ENCODE measurements at places on chromosomes 11 and 22.

DNA sequence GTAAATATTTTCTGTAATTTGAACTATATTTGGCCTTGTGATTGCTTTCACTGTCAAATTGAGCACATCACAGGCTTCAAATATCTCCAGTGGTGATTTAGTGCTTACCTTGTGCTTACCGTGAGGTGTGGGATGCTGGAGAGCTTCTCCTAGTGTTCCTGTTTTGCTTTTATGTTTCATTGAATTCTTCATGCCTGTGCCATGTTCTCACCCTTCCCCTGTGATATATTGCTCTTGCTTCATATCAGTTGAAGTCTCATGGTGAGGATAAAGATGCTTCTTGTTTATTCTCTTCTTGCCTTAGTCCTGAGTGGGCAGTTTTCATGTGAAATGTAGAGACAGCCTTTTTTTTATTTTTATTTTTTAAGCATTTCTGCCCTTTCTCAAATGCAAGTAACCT is 198.0 kb upstream of the PDGFD start:
- DNase-seq: no peak

DNA sequence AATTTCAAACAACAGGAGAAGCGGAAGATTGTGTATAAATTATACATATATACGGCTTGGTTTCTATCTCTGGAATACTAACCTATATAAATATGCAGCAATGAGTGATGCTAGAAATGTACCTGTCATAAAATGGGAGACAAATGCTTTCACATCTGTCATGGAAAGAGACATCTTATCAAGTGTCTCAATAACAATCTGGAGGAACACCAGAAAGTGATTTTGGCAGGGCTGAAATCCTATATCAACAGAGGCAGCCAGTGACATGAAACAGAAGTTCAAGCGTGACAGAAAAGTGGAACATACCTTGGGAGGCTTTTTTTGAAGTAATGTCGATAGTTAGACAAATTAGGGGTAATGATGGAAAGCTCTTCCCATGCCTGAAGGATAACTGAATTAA is 834.6 kb downstream of the JRKL start:
- DNase-seq: no peak

- DNase-seq: no peak
These were observed 393.7 kb downstream of the BRD1 start for GRCh38 chr22:49433717-49434611.

DNA sequence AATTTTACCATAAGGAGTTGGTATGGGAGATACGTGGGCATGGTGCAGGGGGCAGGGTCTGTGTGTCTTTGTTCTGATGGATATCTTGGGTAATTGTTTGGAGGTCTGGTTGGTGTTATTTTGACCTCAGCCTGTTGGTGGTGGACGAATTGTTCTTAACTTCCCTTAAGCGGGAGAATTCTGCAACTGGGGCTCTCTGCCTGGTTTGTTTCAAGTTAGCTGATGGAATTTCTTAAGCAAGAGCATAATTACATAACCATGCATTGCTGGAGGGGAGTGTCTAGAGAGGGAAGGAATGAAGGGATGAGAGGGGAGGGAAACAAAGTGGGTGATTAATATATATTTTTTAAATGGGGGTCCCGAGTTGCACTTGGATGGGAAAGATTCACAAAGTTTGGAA is 908.5 kb upstream of the RAG2 start:
- DNase-seq: no peak

DNA sequence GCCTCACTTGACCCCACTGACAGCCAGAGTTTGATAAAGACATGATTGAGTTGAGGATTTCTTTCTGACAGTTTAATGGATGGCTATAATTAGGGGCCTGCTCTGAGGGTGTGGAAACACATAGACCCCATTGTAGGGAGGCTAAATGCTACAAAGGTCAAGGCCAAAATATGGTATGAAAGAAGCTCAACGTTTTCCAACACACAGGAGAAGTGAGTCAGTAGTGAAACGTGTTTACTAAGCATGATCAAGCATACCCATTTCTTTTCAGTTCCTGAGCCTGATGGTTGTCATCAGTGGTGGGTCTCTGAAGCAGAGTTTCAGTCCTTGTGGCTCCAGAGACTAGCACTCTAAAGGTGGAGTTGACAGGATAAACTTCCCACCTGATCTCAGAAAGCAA is 69.7 kb downstream of the SNX19 start:
- no peak for DNase-seq

DNA sequence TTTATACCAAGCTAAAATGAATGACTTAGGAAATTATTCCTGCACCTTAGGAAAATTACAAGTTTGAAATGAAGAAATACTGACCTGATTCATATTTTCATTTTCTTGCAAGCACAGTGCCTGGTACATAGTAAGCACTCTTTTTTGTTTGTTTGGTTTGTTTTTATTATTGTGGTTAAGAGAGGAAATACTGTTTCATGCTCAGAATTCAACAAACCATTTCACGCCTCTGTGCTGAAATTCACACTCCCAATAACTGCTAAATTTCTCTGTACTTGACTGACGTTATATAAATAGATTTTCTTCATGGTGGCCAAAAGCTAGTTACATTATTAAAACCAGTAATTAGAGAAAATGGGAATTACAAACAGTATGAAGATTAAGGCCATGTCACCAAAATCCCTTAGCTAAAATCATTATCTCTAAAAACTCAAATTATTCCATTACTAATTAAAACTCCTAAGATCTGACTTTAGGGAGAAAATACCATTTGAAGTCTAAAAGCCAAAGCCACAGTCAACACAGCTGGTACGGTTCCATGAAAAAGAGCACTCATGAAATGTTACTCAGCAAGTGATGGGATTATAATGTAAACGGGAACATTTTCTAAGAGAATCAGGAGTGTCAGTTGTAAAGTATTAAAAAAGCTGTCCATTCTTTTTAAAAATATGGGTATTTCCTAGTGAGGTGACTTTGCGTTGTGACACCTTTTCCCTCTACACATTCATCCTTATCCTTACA is 77.8 kb upstream of the DDI1 start:
- no peak for DNase-seq

DNA sequence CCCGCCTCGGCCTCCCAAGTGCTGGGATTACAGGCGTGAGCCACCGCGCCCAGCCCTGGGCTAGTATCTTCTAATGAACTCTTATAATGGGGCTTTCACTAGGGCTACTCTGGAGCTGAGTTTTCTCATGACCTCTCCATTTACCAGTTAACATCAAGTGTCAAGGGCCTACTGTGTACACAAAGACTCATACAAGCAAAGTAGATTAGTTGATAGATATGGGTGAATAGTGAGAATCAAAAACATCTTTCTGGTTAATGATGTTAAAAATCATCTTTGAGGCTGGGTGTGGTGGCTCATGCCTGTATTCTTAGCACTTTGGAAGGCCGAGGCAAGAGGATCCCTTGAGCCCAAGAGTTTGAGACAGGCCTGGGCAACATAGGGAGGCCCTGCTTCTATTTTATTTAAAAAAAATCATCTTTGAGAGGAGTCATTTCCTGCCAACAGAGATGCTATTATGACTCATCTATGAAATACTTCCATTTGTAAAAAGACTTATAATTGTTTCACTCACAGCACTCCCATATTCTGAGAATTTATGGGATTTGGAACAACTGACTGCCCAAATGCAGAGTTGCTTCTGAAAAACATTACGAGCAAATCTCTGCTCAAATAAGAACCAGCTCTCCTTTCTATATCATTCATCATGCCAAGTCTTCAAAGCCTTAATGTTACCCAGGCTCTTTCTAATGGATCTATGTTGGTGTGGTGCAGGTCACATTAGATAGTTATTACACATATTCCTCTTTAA is 57.0 kb downstream of the GDPD4 start:
- DNase-seq: peak; percentile 79

DNA sequence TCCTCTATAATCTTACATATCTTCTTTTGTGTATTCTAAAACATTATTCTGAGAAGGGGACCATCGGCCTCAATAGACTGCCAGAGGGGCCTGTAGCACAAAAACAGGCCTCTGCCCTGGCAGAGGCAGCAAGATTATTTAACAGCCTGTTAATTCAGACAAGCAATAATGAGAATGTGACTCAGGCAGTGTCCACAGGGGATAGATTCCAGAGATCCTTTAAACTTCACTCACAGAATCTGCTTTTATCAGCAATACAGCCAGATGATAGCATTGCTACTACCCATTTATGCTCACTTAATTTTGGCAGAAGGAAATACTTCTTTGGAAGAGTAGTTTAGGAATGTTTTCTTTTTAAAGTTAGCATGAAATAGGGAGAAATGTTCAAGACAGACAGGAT is 44.9 kb downstream of the AAMDC start:
- DNase-seq: peak; percentile 55

DNA sequence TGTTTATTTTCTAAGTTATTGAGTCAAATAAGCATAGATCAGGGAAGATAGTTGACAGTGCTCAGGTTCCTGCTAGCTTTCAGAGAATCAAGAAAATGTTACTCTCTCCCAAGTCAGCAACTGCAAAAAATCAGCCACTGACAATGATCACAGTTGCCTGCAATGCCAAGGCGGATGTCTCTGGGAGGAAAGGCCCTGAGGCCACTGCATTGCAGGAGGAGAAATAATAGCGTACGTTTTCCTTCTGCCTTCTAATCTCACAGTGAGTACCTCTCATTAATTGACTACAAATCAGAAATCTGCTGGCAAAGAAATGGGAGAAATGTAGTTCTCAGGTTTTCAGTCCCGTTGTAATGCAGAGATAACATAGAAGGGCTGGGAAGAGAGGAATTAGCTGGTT is 54.0 kb upstream of the SPON1 start:
- no peak for DNase-seq

GRCh38 chr11:126024123-126024522 is 38.5 kb downstream of the CDON start:
- no peak for DNase-seq

- DNase-seq: peak; percentile 9
These were observed 101.0 kb downstream of the GGTLC2 start for GRCh38 chr22:22745225-22746060.

- no peak for DNase-seq
These were observed 50.8 kb upstream of the PRDM11 start for GRCh38 chr11:45095691-45096010.

DNA sequence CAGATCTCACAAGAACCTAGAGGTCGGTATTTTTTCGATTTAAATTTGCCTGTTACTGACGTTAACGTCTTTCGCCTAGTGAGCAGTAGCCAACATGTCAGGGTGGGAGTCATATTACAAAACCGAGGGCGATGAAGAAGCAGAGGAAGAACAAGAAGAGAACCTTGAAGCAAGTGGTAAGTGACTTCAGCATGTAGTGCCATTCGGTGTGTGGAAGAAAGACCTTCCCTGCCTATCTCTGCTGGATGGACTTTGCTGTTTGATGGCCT is 750 bp downstream of the XRCC6 start:
- DNase-seq: no peak

- no peak for DNase-seq
These were observed 24.9 kb upstream of the EMSY start for GRCh38 chr11:76419896-76420295.

- DNase-seq: no peak
These were observed 229.0 kb upstream of the ZC3H12C start for GRCh38 chr11:109864151-109864661.

DNA sequence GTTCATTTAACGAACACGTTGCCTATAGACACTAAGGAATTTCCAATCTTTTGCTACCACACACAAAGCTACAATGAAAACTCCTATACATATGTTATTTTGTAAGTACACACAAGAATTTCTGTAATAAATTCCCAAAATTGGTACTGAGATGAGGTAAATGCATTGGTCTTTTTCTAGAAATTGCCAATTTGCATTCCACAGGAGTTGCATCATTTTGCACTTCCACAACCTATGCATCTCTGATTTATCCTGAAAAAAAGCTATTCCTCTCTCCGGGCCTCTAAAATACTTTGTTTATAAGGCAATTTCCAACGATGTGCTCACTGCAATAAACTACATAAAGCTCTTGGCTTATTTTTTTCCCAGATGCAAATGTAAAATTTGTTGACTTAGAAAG is 24.9 kb downstream of the IMMP1L start:
- DNase-seq: peak; percentile 24

GRCh38 chr22:22848364-22848866 is 39.2 kb upstream of the IGLL5 start:
- DNase-seq: peak; percentile 45

DNA sequence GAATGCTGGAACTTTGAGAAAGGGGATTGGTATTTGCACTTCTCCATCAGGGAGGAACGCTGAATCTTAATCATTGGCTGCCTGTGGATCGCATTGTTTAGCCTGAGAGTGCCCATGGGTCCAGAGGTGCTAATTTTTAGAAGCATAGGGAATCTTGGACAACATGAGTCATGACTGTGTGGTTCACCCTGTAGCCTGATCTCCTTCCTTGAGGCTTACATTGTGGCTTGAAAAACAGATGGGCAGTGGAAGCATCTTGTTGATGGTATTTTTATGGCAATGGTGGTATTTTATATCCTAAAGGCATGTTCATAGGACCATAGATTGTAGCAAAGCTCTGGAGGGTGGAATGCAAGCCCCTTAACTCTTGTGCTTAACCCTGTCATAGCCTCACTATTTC is 99.2 kb upstream of the DBX1 start:
- DNase-seq: peak; percentile 13

GRCh38 chr11:118437208-118438125 is 1.2 kb downstream of the KMT2A start:
- DNase-seq: peak; percentile 31

DNA sequence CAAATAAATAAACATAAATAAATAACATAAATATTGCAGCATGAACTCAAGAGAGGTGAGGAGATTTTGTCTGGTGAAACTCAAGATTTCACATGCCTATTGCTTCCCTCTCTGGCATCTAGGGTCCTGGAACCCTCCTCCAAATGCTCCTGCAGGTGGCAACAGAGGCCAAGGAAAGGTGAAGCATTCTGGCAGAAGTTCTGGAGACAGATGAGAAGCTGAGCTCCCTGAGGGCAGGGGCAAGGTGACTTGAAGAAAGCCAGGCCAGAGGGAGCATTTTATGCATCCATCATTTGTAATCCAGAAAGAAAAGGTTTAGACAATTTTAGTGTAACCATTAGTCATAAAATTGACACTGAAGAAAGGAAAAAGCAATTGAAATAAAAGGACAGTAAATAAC is 64.9 kb downstream of the ENDOD1 start:
- peak; percentile 76 for DNase-seq

DNA sequence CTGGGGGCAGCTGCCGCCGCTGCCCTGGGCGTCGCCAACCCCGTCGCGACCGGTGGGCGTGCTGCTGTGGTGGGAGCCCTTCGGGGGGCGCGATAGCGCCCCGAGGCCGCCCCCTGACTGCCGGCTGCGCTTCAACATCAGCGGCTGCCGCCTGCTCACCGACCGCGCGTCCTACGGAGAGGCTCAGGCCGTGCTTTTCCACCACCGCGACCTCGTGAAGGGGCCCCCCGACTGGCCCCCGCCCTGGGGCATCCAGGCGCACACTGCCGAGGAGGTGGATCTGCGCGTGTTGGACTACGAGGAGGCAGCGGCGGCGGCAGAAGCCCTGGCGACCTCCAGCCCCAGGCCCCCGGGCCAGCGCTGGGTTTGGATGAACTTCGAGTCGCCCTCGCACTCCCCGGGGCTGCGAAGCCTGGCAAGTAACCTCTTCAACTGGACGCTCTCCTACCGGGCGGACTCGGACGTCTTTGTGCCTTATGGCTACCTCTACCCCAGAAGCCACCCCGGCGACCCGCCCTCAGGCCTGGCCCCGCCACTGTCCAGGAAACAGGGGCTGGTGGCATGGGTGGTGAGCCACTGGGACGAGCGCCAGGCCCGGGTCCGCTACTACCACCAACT is 1.0 kb downstream of the FUT4 start:
- DNase-seq: no peak
